ENCODE measurements at places on chromosomes 12 and 14.

DNA sequence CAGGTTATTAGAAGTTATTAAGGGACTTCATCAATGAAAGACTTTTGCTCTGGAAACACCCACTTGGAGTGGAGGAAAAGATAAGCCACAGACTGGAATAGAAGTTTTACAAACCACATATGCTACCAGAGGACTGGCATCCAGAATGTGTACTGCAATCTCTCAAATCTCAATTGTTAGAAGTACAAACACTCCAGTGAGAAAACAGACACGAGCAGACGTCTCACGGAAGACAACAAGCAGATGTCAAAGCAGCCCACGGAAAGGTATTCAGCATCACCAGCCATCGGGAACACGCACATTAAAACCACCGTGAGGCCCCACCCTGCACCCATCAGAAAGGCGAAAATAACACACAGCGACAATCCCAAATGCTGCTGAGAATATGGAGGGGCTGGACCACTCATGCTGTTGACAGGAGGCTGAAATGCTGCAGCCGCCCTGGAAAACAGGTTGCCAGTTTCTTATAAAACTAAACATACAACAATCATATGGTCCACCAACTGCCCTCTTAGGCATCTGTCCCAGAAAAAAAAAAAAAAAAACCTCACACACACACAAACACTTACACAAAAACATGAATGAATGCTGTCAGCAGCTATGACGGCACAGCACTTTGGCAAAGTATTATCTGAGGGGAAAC is 131.9 kb upstream of the SFSWAP start:
- DNase-seq, result no peak

GRCh38 chr14:30928462-30928861 is 54.1 kb downstream of the COCH start:
- DNase-seq, result no peak

DNA sequence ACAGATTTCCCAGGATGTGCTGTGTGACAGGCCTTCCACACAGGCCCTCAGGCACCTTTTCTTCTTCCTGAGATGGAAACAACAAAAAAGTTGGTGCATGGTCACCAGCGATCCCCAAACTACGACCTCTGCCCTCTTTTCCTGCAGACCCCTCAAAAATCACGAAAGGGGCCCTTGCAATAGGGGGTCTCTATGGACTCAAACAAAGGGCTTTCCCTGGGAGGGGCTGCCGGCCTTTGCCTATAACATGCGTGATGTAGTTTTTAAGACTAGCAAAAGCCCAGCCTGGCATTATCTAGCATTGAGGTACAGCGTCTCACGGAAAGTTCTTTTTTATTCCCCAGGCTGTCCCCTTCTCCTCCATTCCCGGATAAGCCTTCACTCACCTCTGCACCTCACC is 71.2 kb downstream of the DIO3 start:
- no peak for DNase-seq

- peak; percentile 18 for DNase-seq
These were observed 4.1 kb downstream of the CD163L1 start for GRCh38 chr12:7439579-7440505.

DNA sequence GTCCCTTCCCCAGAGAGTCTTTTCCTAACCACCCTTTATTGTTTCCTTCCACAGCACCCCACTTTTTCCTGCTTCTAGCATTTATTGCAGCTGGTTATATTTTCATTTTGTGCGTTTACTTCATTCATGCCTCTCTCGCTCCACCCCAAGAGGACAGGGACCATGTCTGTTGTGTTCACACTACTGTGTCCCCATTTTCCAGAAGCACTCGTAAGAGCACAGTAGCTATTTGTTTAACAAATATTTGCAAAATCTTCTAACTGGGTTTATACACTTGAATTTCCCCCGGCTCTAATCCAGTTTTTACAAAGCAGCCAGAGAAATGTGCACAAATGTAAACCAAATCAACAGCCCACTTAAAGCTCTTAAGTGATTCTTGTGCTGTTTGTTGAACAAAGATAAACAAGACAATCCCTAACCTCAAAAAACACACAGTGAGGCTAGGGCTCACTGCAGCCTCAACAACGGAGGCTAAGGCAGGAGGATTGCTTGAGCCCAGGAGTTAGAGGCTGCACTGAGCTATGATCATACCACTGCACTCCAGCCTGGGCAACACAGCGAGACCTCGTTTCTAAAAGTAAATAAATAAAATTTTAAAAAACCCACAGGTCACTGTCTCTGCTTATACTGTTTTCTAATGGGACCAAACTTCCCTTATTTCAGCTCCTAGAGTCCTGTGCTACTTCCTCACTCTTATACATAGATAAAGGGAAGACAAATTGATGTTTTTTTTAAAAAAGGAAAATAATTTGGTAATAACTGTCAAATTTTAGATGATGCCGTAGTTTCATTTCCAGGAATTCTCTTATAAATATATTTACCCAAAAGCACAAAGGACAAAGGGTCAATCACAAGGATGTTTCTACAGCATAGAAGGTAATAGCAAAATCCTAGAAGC is 6.6 kb upstream of the ABCD4 start:
- DNase-seq, result no peak

- DNase-seq, result no peak
These were observed 6.4 kb upstream of the CFAP251 start for GRCh38 chr12:121911824-121912585.

DNA sequence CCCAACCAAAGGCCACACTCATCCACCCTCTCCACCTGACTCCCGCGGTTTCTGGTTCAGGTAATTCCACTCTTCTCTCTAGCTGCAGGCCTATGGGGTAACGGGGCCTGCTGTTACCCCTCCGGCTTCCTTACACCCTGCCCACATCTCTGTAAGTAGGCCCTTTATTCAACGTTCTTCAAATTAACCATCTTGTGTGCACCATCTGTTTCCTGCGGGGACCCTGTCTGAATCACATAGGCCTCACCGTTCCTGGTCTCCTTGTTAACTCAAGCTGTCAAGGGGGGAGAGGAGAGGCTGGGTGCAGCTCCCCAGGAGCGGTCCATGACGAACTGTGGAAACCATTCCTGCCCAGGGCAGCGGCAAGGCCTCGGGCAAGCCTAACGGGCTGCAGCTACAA is 9.3 kb upstream of the DLK1 start:
- no peak for DNase-seq

DNA sequence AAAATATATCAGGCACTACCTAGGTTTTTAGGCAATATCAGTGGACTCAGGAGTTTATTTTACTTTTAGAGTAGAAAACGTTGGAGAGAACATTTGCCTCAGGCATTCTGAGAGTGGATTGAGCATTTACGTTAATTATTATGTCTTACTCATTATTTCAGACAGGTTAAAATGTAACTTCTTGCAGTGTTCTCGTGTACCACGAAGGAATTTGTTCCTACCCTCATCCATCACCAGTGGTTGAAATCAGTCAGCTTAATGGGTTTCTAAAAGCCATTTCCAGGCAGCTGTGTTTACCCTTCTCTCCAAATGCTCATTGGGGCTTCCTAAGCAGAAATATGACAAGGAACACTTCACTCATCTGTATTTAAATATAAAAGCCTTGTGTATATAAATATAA is 9.1 kb upstream of the LDHB start:
- DNase-seq, result no peak

Measured in skeletal muscle cell (primary cell).